Activated T-cell treated with anti-CD3 and anti-CD28 coated beads for 1 hour (primary cell): ENCODE measurements at places on chromosomes 6 and 20.
A peak's percentile ranks its signal among the peaks of the same experiment; 100 is the strongest.

GRCh38 chr6:2460216-2460745 is 214.9 kb upstream of the GMDS start:
- DNase-seq: no peak

- no peak for DNase-seq
Measured at GRCh38 chr6:130366107-130367005, 539 bp downstream of the TMEM200A start.

DNA sequence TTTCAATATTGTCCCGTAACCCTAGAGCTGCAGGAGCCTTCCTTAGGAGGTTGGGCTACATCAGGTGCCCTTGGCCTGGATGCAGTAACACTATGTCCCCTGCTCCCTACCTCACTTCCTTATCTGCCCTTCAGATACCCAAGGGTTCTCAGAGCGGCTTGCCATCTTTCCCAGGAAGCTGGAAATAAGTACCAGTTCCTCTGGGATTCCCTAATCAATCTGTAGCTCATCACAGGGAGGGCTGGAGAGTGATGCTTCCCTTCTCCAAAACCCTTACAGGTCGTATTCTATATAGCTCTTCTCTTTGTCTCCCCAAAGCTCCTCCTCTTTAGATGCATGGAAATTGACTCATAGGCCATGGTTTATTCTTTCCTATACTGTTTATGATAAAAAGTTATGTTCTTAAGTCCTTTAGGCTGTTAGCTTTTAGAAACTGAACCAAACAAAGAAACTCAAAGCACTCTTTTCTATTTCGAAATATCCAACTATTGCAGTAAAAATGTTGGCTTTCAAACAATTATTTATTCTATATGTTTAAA is 4.2 kb downstream of the MYCT1 start:
- DNase-seq: no peak

- no peak for DNase-seq
Measured at GRCh38 chr6:152423216-152424103, 213.7 kb downstream of the SYNE1 start.

DNA sequence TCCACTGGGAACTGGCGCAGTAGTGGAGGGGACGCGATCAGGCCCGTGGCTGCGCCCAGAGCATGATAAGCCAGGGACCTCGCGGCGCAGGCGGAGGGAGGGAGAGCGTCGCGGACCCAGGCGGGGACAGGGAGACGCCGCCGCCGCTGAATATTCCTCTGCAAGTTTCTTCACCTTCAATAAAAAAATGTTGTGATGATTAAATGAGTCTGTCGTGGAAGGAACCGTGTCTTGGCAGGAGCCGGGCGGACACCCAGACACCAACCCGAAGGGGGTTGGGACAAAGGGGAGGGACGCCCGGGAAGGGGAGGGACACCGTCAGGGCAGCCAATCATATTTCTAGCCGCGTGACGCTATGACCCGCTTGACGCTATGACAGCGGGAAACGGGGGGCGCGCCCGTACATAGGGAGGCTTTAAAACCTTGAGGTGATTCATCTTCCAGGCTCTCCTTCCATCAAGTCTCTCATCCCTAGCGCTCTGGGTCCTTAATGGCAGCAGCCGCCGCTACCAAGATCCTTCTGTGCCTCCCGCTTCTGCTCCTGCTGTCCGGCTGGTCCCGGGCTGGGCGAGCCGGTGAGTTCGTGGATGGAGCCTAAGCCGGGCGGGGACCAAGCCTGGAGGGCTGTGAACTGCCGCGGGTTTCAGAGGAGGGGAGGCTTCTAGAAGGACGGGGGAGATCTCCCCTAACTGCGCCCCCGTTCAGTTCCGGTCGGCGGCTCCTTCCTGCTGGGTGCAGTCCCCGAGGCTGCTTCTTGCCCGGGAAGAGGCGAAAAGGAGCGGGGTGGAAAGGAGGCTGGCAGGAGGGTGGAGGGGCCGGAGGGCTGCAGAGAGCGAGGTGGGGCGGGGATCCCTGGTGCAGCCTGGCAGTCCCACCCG is at the start of gene ULBP2:
ULBP2 (plus strand) TSS at position 432 of the 878 bp plus-strand sequence; CDS start at position 491, 59 bp downstream.
- peak; percentile 76 for DNase-seq

GRCh38 chr6:146931214-146931613 is 273.0 kb upstream of the STXBP5 start:
- no peak for DNase-seq
